ENCODE measurements at places on chromosomes 7 and 10. TPM values are rescaled to one million over a fixed set of nuclear protein-coding genes. Genes with fewer than 3 reads are reported as not detected.

DNA sequence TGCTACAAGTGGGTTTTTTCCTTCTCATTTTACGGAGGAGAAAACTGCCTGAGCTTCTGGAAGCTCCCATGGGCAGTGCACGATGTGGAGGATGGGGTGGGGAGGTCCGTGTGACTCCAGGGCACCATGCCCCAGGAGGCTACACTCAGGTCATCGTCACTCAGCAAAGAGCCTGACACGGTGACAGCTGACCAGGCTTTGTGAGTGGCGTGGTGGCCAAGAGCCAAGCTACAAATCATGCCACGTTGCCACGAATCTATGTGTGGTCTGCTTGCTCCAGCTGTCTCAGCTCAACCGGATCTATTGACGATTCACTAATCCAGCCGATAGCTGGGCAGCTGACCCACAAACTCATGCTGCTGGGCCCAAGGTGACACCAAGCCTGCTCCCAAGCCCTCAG lies 27.6 kb upstream of the C10orf71 start:
- DNase-seq, result no peak

- DNase-seq, result no peak
Observed at GRCh38 chr7:3194501-3195141, 106.4 kb upstream of the SDK1 start.

- no peak for DNase-seq
Observed at GRCh38 chr7:127632276-127632910, 14.5 kb upstream of the PAX4 start.

Gene STK31
- 1.3 TPM for polyA plus RNA-seq

Gene ZNF425
- 7.3 TPM for polyA plus RNA-seq

Gene PIK3CG
- polyA plus RNA-seq, result 2.2 TPM

DNA sequence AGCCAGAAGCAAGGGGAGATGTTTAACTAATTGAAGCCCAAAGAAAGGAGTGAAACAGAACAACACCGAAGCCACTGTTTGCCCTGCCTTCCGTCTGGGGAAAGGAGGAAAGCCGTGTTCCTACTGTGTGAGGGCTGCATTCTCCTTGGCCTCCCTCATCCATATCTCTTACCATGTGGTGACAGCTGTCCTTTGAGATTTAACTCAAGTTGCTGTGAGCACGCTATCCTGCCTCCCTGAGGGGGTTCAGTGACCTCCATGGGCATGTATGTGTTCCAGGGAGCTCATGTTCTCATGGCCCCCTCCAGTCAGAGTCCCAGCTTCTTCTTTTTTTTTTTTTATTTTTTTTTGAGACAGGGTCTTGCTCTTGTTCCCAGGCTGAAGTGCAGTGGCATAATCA lies 26.2 kb upstream of the CRHR2 start:
- DNase-seq, result no peak

Gene NPC1L1
- polyA plus RNA-seq, result 3.3 TPM

Gene ANKRD61
- polyA plus RNA-seq, result 0.40 TPM

GRCh38 chr7:157612009-157612663 lies 275.3 kb downstream of the DNAJB6 start:
- no peak for DNase-seq

DNA sequence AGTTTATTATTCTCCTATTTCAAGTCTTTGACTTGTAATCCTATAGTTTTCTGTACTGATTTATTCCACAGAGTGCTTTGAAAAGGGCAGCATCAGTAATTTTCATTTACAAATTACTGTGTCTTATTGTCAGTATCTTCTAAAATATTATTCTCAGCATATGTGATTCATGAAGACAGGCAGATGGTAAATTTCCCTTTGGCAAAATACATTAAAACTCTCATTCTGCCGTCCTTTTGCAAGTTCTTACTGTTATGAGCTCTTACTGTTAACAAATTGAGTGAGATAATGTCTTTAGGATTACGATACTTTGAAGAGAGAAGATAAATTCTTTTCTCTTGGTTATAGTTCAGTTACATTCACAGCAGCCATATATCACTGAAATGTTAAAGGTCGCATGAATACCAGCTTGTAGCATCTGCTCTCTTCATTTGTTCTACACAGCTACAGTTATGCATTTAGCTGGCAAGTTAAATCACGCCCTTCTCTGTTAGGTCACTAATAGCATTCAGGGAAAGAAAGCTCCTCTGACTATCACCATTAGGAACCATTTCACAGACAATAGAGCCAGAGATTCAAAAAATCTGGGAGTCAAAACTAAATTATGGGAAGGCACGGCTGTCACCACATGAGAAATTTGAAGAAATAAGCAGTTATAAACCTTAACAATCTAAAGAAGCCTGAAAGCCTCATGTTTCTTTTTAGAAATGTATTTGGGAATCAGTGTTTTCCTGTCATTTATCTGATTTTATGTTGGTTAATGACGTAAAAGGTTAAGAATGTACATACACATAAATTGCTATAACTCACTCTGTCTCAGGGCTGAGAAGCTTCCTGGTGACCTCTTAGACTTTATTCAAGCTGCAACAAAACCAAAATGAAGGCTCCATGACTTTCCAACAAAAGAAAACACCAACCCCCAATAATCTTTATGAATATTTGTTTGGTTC lies 109.6 kb upstream of the SP4 start:
- peak; percentile 13 for DNase-seq

DNA sequence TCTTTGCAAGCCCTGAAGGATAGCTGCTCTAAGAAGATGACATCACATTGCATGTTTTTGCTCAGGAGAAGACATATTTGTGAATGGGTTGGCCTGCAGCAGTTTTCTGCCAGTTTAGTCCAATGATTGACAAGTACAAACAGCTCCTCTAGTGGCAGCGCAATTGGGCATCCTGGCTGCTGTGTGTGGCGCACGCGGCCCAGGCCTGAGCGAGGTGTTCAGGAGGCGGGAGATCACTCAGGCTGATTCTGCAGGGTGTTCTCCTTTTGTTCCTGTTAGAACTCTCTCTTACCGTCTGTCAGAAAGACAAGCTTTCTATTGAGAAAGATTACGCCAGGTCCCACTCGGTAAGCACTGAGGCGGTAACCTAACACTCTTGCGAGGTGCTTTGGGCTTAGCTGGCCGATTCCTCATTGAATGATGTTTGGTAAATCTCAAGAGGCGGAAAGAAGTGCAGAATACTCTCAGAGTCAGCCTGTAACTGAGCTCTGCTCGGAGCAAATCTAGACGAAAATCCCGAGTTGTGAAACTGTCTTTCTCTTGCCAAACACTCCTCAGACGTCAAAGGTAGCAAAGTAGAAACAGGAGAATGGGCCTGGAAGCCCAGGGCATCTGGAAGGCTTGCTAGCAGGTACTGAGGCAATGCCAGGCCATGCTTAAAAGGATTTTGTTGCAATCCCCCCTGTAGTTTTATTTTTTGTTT lies 219.2 kb upstream of the BMPER start:
- DNase-seq, result no peak

Gene CPED1
- polyA plus RNA-seq, result 32.0 TPM

- DNase-seq, result no peak
Observed at GRCh38 chr10:3119796-3120459, 52.6 kb downstream of the PFKP start.

GRCh38 chr10:78936412-78937342 lies 132.1 kb upstream of the ZMIZ1 start:
- no peak for DNase-seq

Gene NEBL
- polyA plus RNA-seq, result 86.1 TPM

- DNase-seq, result no peak
Observed at GRCh38 chr7:120407010-120407409, 134.0 kb downstream of the KCND2 start.

GRCh38 chr10:53749439-53749838 lies 976.9 kb upstream of the MBL2 start:
- no peak for DNase-seq

- DNase-seq, result no peak
Observed at GRCh38 chr7:149334930-149335329, 72.9 kb downstream of the ZNF783 start.

Gene DNAJB6
- polyA plus RNA-seq, result 140 TPM

Measured in left renal cortex interstitium (tissue), 4 donors.